ENCODE measurements at places on chromosomes 12 and 14.

DNA sequence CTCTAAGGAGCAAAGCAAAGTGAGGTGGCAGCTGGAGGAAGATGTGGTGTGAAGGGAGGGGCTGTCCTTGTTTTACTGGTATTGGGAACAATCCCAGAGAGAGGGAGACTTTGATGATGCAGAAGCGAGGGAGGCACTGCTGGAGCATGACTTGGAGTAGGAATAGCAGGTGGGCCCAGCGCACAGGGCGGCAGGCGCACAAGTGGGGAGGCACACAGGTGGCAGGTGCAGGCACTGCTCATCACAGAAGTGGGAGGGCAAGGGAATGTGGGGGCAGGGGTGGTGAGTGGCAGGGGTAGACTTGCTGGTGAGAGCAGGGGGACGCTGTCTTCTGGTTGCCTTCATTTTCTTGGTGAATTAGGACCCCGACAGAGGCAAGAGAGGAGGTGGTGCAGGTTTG is 11.5 kb upstream of the IFI27 start:
- no peak for DNase-seq

DNA sequence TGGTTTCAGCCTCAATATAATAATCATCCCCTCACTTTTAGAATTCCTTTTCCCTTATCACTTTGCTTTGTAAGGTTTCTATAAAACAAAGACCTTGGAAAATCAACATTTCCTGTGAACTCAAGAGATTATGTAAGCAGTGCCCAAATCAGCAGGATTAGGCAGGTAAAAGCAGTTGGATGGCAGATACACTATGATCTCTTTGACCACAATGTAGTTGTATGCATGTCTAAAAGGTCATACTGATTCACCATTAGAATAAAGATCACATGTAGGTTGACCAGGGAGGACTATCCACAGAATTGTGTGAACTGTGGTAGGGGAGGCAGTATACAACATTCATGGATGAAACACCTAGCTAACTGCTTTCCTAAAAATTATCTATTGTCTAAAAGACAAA is 57.5 kb downstream of the DENND5B start:
- no peak for DNase-seq

DNA sequence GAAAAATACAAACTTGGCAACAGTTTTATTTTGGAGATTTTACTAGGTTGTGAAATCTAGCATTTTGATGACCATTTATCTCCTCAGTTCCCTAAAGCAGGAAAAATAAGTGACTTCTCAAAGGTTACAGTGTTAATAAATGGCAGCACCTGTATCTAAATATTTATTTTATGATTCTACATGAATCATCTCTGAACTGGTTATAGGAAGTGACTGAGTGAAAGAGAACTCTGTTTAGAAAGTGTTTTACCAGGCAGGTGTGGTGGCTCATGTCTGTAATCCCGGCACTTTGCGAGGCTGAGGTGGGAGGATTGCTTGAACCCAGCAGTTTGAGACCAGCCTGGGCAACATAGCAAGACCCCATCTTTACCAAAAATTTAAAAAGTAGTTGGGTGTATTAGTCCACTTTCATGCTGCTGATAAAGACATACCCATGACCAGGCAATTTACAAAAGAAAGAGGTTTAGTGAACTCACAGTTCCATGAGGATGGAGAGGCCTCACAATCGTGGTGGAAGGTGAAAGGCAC is 26.3 kb downstream of the MIPOL1 start:
- DNase-seq: no peak

GRCh38 chr12:107361970-107362369 is 268.6 kb upstream of the CRY1 start:
- no peak for DNase-seq

- no peak for DNase-seq
Observed at GRCh38 chr12:114167431-114167830, 201.3 kb upstream of the RBM19 start.

DNA sequence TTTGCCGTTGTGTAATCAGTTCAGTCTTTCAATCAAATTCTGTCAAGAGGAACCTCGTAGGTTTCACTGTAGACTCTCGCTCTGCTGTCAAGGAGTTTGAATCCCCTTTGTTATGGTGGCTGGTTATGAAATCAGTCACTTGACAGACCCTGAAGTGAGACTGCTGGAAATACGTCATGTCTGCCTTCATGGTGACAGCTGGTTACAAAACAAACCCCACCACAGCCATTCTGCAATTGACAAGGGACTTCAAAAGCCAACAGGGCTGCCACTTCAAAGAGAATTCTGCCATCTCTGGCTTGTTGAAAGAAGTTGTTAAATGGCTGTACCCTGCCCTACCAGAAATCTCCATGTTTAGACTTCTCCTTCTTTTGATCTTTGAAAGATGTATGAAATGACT is 286.9 kb downstream of the ERC1 start:
- no peak for DNase-seq

GRCh38 chr14:69093631-69094421 is 59.1 kb downstream of the DCAF5 start:
- no peak for DNase-seq

- peak; percentile 62 for DNase-seq
Observed at GRCh38 chr12:103503546-103504480, 8.0 kb upstream of the C12orf42 start.

GRCh38 chr14:64340560-64341196 is 46.5 kb upstream of the ESR2 start:
- DNase-seq: no peak

- no peak for DNase-seq
Observed at GRCh38 chr12:848173-848865, 95.9 kb downstream of the WNK1 start.

DNA sequence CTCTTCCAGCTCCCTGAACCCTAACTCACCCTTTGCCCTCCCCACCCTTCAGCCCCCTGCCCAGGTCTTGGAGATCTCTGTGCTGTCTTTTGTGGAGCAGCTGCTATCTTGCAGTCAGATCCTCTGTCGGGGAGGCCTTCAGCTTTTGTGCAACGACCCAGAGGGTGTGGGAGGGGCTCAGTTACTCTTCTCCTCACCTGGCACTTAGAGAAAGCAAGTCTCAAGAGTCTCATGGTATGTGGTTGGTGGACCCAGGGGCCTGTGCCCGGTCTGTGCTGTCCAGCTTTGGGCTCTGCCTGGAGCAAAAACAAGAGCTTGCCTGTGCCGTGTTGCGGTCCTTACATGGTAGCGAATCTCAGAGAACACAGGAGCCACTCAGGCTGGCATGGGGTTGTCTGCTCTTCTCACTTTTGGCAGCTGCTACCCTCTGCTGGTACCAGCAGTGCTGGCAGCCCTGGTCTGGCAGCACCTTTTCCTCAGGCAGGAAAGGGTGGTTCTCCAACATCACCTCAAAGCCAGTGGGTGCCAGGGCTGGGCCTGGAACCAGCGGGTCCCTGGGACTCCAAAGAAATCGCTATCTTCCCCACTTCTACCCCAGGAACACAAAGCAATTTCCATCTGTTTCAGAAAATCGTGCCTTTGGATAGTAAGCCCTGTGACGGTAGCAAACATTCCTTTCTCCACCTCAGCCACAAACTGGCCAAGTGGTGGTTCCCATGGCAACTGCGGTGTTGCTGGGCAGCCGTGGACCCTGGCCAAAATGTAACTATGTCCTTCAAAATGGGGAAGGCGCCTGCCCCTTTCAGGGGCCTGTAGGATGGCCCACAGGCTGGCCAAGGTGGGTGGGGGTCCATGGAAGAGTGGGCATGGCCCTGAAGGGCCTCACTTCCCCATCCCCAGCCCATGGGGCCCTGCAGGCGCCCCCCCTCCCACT is 90.0 kb downstream of the RIN3 start:
- peak; percentile 53 for DNase-seq

GRCh38 chr12:120369603-120370342 is 809 bp upstream of the MSI1 start:
- DNase-seq: no peak

DNA sequence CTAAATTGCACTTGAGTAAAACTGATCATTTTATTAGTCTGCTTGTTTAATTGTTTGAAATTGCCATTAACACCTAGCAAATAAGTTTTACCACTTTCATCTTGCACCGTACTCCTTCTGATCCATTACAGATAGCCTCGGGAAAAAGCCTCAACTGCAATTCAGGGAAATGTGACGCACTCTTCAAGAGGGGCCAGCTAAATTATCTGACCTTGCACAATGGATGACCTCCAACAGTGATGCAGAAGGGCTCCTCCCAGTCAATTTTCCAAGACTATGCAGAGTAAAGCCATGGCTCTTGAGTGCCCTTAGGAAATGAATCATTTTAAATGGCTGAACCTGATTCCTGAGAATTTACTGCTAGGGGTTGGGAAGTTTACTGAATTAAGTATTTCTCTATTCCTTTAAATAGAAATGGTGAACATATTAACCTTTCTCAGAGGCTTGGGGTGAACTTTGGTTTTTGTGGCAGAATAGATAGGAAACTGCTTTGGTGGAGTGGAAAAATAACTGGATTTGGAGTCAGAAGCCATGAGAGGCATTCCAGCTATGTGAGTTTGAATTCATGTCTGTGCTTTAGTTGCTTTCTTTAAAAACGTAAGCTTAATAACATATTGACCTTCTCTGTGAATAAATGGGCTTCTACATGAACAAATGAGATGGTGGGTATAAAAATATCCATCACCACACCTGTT is 64.8 kb upstream of the OVCH1 start:
- no peak for DNase-seq

DNA sequence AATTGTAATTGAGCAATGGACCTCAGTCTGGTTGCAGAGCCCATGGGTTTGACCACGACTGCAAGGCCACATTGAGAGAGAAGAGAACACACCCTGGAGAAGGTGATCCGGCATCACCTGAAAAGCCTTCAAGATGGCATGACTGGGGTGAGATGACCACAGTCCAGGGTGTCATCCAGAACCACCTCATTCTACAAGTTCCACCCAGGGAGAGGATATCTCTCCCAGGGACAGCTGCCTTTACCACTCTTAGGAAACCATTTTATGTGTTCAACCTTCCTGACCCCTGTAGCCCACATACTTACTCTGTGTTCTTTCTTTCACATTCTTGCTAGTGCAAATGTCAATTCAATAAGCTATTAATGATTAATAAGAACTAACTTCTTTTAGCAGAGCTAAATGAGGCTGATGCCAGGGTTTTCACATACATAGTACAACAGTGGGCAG is 43.4 kb upstream of the CPM start:
- DNase-seq: no peak

DNA sequence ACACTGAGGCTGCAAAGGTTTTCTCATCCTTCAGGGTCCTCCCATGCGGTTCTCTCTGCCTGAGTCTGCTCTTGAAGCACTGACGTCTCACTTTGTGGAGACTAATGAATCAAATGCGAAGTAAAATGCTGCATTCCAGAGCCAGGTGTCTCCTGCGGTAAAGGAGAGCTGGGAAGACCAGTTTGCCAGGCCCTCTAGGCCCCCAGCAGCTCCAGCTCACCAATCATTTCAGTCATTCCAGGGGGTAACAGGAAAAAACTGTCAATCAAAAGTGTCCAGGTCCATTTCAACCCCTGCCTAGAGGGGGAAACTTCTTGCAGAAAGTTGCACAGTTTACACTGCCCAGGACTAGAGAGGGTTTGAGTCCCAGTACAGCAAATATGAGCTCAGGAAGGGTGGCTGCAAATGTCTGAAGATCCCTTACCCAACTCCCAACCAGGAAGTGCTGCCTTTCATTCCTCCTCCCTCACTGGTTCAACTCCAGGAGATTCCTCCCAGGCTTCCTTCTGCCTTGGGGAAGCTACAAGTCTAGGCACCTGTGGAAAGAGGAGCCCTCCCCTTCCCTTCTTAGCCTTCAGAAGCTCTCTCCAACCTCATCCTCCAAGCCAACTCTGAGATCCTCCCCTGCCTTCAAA is 2.7 kb upstream of the NXPH4 start:
- DNase-seq: no peak

GRCh38 chr12:96889273-96889933 is 17.7 kb upstream of the NEDD1 start:
- no peak for DNase-seq

DNA sequence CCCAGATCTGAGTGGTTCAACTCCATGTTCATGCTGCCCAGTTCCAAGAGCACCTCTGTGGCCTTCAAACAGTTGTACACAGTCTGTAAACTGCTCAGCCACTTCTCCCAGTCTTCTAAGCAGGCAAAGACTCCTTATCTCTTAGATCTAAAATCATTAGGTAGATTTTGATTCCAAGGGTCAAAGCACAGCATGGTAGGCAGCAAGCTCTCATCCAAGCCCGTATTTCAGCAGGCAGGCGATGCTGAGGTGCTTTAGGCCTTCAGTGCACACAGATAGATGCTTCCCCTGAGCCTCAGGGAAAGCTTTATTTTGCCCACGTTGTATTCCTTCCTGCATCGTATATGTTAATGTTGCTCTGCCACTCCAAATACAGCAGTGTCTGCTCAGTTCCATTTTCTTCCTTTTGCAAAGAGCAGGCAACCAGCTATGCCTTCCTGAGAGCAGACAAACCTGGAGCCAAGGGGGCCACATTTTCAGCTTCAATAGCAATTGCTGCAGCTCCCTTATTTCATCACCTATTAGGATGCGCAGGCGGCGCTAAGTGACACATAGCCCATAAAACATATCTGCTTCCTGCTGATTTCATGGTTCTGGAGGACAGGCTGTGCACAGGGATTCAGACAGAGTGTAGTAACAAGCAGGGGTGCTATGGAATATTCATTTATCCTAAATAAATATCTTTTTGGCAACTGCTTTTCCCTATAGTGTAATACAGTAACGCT is 67.5 kb downstream of the ETV6 start:
- DNase-seq: no peak

DNA sequence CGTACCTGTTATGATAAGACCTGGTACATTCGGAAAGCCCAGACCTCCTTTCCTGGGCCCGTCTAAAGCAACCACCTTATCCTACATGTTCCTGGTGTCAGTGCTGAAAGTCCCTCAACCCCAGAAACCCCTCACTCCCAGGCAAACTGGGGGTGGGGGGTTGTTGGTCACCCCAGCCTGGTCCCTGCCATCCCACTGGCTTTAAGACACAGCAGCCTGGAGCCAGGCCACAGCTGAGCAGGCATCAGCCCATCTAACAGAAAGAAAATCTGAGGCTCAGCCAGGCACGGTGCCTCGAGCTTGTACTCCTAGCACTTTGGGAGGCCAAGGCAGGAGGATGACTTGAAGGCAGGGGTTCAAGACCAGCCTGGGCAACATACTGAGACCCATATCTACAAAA is 4.5 kb downstream of the SELPLG start:
- DNase-seq: no peak

DNA sequence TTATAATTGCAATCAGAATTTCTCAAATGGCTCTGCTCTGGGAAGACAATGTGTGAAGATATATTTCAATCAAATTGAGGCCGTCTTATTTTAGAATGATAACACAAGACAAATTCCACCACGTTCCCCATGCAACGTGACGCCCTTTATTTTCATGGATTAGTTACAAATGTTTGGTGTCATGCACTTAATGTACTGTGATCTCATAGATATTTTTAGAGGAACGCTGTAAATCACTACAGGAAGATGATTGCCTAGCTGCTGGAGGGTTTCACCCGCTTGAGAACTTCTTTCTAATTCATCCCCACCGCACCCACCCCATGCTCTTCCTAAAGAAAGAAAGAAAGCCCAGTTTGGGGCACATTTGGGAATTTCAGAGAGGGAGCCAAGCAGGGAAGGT is 117.2 kb downstream of the PLXNC1 start:
- no peak for DNase-seq

DNA sequence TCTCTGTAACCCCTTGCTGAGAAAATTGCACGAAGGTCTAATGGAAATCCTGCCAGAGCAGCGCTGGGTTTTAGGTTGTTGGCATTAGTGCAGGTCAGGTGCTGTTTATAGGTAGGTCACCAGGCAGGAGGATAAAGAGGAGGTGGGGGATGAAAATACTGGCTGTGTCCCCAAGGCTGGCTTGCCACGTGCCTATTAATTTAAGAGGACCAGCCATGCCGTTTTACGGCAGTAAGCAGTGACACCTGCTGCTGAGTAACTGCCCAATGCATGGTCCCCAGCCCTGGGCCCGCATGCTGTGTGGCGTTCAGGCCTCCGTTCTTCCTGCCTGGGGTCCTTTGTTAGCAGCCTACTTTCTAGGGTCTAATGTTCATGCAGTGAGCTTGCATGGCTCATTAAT is 67.2 kb downstream of the WDR20 start:
- DNase-seq: no peak

Measured in activated CD4-positive, alpha-beta T cell treated with anti-CD3 and anti-CD28 coated beads, Interleukin-2, amount 50 U/mL, for 1 hour (primary cell).